Activated T-cell treated with anti-CD3 and anti-CD28 coated beads, Interleukin-2, amount 50 U/mL, for 72 hours (primary cell): ENCODE measurements at places on chromosomes 3 and 15.

GRCh38 chr3:196645897-196646665 is 6.6 kb downstream of the NRROS start:
- no peak for DNase-seq

DNA sequence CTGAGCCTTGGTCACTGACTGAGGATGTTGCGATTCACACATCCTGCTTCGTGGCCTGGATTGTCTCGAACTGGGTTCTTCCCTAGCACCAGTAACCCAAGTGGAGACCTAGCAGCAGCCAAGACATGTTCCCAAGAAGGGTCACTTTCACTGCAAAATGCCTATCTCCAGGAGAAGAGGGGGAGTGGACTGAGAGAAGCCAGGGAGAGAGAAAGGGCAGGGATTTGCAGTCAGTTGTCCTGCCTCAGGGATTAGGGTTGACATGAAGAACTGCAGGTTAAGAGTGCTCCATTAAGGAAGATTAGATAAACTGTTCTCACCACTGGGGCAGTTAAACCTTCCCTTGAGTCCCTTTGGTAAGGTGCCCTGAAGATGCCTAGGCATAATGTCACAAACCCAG is 5.7 kb upstream of the CD276 start:
- DNase-seq: no peak

DNA sequence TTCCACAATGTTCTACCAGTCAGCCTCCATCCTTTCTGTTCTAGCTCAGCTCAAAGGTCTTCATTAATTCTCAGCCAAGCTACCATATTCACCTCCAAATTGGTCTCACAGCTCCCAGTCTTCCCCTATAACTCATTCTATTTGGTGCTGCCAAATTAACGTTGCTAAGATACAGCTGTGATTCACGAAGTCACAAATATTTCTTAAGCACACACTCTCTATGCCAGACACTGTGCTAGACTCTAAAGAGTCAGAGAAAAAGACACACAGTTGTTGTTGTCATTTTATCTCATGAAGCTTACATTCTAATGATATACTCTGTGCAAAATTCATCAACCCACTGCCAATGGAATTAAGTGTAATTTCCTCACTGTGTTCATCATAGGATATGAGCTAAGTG is 102.8 kb downstream of the FRMD5 start:
- no peak for DNase-seq

GRCh38 chr15:99961011-99961441 is 227.8 kb upstream of the LYSMD4 start:
- DNase-seq: peak; percentile 33

GRCh38 chr15:43948691-43949325 is 122.0 kb downstream of the WDR76 start:
- DNase-seq: peak; percentile 8

- peak; percentile 4 for DNase-seq
Observed at GRCh38 chr3:170634663-170635384, 48.9 kb upstream of the SLC7A14 start.

- no peak for DNase-seq
Observed at GRCh38 chr3:175598740-175599139, 739.6 kb downstream of the NAALADL2 start.

- DNase-seq: no peak
Observed at GRCh38 chr3:173371848-173372487, 25.6 kb upstream of the NLGN1 start.
